ENCODE measurements at places on chromosomes 7 and 10. TPM values are rescaled to one million over a fixed set of nuclear protein-coding genes. Genes with fewer than 3 reads are reported as not detected.
A peak's percentile ranks its signal among the peaks of the same experiment; 100 is the strongest.

GRCh38 chr10:11325817-11326216, 285.6 kb downstream of the USP6NL start:
- DNase-seq, result peak; percentile 60

- no peak for DNase-seq
Observed at GRCh38 chr10:8378198-8378983, 323.9 kb downstream of the GATA3 start.

- DNase-seq, result no peak
Observed at GRCh38 chr10:102931643-102932042, 13.5 kb downstream of the CNNM2 start.

The UFSP1 gene
- polyA plus RNA-seq, result 1.1 TPM

DNA sequence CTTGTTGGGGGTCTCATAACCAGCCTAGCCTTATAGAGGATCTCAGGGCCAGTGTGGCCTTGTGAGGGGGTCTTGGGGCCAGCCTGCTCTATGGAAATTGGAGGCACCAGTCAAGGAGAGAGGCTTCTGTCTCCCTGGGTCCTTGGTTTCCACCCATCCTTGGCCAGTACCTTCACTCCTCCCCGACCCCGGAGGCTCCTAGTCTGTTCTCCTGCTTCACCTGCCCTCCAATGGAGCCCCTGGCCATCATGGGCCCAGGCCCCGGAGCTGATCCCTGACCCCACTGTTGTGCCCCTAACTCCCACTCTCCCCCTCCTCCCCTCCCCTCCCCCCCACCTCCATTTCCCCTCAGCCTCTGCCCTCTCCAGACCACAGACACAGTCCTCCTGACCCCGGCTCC, 29.7 kb downstream of the RASGEF1A start:
- no peak for DNase-seq

DNA sequence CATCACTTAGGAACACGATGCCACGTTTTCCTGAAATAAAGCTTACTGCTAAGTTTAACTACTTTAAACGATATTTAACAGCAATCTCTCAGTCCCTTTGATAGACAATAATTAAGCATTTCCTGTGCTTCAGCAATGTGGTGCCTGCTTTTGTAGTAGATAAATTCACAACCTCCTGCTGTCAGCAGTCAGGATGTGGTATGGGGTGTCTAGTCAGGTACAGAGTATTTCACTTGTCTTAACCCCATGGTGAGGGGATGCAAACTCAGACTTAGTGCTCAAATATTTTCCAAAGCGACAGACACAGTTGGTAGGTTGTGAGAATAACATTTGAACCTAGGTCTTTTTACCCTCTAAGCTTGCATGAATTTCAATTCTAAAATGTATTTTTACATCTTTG, 526.2 kb upstream of the PFKP start:
- no peak for DNase-seq

The ADAMTS14 gene
- polyA plus RNA-seq, result 3.1 TPM

DNA sequence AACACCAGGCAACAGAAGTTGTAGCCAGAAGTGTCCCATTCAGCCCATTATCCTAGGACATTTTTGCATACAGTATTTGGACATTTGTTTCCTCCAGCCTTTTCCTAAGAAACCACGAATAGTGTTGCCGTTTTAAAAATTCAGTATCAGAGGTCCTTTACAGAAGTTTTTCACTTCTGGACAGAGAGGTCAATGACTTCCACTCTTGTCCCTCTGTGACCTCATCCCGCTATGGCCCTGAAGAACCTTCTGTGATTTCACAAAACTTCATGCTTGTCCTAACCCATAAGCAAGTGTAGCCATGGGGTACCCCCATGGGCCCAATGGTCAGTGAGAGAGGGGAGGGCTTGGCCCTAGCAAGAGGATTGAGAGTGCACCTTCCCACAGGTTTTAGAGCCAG, 364.8 kb downstream of the TNS3 start:
- DNase-seq, result no peak

DNA sequence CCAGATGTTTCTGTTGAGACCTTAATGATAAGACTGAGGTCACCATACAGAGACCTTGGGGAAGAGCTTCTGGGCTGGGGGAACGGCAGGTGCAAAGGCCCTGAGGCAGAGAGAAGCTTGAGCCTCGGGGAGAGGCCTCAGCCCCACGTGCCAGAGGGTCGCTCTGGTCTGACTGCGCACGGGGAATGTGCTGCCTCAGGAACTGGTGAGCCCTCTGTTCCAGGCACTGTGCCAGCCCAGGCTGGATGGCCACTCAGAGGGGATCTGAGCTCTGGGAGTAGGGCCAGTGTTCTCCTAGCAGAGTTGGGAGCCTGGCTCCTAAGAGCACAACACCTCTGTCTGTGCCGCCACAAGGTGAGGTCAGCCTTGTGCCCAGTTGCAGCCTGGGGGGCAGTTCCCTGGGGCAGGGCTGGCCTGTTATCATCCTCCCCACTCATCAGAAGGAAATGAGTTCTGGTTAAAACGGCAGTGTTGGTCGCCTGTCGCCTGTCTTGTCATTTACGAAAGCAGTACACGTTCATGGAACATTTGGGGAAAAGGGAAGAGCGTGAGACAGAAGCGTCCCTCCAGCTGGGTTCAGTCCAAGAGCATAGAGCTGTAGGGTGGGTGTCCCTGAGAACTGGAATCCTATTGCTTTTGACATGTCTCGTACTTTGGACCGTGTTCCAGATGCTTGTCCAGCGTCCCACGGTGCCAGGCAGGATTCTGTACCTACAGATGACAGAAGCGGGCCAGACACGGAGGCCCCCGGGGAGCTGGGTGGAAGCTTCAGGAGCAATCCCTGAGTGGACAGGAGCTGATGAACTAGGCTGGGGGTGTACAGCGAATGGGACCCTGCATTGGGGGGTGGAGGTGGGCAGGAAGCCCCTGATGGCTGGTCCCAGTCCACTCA, 4.3 kb downstream of the TTYH3 start:
- no peak for DNase-seq

GRCh38 chr10:89640241-89640640, 4.8 kb downstream of the PANK1 start:
- no peak for DNase-seq

The IDI2 gene
- not detected for polyA plus RNA-seq

GRCh38 chr10:51857305-51857704, 157.9 kb upstream of the CSTF2T start:
- no peak for DNase-seq

The CLDN3 gene
- polyA plus RNA-seq, result not detected

DNA sequence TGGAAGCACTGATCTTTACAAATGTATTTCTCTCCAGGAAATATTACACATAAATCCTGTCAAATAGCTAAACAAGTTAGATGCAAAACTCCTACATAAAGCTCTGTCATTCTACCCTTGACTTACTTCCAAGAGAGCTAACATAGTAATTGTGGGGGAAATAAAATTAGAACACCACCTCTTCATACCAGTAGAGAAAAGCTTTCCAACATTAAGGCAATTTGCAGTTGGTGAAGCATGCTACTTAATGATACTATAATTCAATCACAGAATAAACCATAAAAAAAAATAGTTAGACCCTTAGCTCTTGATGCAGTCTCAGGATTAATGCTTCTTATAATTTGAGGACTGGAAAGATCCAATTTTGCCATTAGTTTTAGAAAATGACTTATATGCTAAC, 35.2 kb downstream of the SEMA3A start:
- no peak for DNase-seq

GRCh38 chr10:62666275-62666674, 138.2 kb upstream of the ADO start:
- no peak for DNase-seq

- DNase-seq, result no peak
Observed at GRCh38 chr7:88539518-88539917, 220.0 kb upstream of the ZNF804B start.

- peak; percentile 44 for DNase-seq
Observed at GRCh38 chr7:112056409-112056808, 149.8 kb downstream of the DOCK4 start.

DNA sequence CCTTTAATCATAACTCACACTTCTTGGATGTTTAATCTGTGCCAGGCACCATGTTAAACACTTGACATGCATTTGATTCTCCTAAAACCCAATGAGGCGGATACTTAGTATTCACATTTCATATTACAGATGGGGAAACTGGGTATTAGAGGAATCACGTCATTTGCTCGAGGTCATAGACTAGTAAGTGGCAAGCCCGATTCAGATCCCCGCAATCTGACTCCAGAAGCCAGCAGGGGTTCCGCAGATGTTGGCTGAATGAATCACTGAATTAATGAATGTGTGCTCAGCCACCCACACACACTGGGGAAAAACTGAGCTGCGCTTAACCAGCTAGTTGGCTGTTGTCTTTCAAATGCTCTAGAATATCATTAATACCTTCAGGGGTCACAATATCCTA, 22.5 kb upstream of the ENO4 start:
- peak; percentile 96 for DNase-seq

The PTPRZ1 gene
- 0.05 TPM for polyA plus RNA-seq

DNA sequence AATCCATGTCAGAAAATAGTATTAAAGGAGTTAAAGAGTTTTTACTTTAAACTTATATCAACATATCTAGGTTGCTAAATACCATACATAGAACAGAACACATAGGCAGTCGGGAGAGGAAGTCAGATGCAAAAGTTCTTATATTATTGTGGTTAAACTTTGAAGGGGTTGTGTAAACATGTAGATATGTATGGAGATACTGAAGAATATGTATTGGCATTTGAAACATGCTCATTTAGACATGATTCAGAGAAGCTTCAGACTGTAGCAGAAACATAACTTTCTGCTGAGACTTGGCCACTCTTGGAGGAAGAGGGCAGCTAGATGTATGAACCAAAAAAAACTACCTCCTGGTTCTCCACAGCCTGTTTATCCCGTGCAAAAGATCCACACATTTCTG, 103.5 kb upstream of the FERD3L start:
- peak; percentile 15 for DNase-seq

The FBXO24 gene
- polyA plus RNA-seq, result 0.32 TPM

GRCh38 chr7:138015096-138015495, 13.2 kb upstream of the CREB3L2 start:
- DNase-seq, result no peak

DNA sequence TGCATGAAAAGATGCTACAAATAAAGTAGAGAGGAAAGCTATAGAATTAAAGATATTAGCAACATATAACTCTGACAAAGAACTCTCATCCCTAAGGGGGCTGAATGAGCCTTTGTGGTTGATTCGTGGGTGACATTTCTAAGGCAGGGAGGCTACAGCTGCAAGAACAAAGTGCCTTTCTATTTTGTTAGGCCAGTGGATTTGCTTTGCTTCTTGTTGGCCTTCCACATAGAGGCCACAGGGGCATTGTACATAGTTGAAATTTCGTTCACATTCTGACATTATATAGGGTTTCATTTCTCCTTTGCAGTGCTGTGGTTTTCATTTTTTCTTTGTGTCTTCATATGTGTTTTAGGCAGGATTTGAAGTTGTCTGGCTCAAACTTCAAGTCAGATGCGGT, 819.2 kb upstream of the C7orf33 start:
- DNase-seq, result no peak

DNA sequence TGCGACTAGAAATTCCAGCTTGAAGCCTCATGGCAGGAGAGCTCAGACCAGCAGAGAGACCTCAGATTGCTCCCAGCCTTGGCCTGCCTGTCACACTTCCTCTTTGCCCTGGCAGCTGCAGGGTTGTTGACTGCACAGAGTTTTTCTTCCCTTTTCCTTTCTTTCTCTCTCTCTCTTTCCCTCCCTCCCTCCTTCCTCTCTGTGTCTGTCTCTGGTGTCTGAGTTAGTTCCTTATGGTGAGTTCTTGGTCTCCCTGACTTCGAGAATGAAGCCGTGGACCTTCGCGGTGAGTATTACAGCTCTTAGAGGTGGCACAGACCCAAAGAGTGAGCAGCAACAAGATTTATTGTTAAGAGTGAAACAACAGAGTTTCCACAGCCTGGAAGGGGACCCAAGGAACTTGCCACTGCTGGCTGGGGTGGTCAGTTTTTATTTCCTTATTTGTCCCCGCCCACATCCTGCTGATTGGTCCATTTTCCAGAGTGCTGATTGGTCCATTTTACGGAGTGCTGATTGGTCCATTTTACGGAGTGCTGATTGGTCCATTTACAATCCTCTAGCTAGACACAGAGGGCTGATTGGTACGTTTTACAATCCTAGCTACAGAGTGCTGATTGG, 266.3 kb downstream of the RPS24 start:
- peak; percentile 12 for DNase-seq

GRCh38 chr10:38072552-38072951, 21.6 kb upstream of the ZNF37A start:
- DNase-seq, result no peak

- no peak for DNase-seq
Observed at GRCh38 chr7:80771523-80771922, 133.1 kb downstream of the CD36 start.

DNA sequence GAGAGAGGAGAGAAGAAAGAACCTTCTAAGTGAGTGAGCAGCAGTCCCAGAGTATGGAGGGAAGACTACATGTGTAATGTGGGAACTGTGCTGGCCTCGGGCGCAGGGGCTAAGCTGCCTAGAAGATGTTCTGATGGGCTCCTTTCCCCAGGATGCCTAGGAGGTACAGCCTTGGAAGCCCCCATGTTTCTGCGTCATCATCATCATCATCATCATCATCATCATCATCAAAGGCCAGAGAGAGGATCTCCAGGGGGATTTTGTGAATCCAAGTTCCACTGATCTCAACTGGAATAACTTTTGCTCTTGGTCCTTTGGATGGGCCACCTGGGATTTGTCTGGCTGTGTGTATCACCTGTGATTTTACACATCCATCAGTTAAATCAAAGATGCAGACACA, 86.0 kb downstream of the BUB3 start:
- DNase-seq, result no peak

- DNase-seq, result no peak
Observed at GRCh38 chr10:14519785-14520184, 189.1 kb upstream of the FRMD4A start.

The COL17A1 gene
- polyA plus RNA-seq, result 0.12 TPM

The PDK4 gene
- polyA plus RNA-seq, result 0.20 TPM

GRCh38 chr7:130961128-130961601, 227.2 kb upstream of the KLF14 start:
- DNase-seq, result peak; percentile 54

All from fibroblast of lung (primary cell).